Heart right ventricle (tissue), 16 donors: ENCODE measurements at places on chromosomes 11 and 22.

- no peak for DNase-seq
Measured at GRCh38 chr22:45642986-45643385, 28.6 kb upstream of the ATXN10 start.

GRCh38 chr11:130947481-130947880, 31.2 kb upstream of the SNX19 start:
- DNase-seq = no peak

DNA sequence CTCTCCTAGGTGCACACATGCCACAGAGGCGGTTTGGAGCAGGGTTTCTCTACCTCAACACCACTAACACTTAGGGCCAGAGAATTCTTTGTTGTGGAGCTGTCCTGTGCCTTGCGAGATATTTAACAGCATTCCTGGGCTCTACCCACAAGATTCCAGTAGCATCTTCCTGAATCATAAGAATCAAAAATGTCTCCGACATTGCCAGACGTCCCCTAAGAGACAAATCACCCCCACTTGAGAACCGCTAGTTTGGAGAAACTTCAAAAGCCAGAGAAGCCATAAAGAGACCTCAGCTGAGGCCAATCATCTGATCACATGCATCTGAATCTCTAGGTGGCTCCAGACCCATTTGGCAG, 16.1 kb downstream of the MFNG start:
- no peak for DNase-seq

DNA sequence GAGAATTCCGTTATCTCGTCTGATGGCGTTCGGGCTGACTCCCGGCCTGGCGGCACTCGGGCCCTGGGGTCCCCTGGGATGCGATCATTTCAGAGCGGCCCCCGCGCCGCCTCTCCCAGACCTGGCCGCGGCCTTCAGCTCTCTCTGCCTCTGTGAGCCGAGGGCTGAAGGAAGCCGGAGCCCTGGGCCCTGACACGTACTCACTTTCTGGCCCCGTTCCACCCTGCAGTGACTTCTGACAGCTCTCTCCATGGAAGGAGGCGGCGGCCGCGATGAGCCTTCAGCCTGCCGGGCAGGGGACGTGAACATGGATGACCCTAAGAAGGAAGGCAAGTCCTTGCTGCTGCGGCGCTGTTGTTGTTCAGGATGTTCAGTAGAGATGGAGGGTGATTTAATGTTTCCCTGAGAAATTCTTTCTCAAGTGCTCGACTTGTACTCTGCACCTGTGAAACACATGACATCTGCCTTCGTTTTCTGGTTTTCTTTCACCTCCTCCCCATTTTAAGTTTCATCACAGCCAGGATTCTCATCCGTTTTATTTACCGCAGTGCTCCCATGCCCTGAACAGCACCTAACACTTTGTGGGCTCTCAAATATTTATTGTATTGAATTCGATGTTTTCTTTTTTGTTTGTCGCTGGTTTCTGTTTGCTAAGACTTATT, 612 bp downstream of the GTSE1 start:
- no peak for DNase-seq

GRCh38 chr11:61359516-61359915, 2.2 kb downstream of the CYB561A3 start:
- no peak for DNase-seq
